ENCODE measurements at places on chromosomes 3 and 15. TPM values are rescaled to one million over a fixed set of nuclear protein-coding genes. Genes with fewer than 3 reads are reported as not detected.

The STARD5 gene
- total RNA-seq, result 6.3 TPM

The MAP3K13 gene
- 9.8 TPM for total RNA-seq

The ADAMTS17 gene
- total RNA-seq, result 4.8 TPM

The SLC6A11 gene
- not detected for total RNA-seq

The PLSCR2 gene
- total RNA-seq, result 0.38 TPM

The MITF gene
- total RNA-seq, result 1.5 TPM

The CEMIP gene
- total RNA-seq, result not detected

DNA sequence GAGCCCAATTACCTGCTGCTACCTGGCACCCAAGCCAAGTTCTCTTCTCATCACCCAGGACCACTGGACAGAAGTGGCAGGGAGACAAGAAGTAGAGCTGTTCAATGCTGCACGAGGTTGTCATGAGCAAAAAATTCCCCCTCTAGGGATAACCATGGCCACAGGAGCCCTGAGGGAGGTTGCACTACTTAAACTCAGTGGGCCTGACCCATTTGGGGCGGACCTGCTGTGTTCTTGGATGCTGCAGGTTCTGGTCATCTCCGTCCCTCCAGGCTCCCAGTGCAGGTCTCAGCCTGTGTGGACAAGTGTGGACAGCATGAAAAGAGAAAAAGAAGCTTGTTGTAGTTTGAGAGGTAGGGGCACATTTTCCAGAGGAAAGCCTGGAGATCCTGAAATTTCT lies 26.1 kb upstream of the MANF start:
- no peaks in the 10 kb centered on the region for H3K27me3 ChIP-seq
- DNase-seq, result no peak
- no peaks in the 10 kb centered on the region for H3K36me3 ChIP-seq
- H3K27ac ChIP-seq, result no peak overlapping the region
- H3K4me1 ChIP-seq, result no peaks in the 10 kb centered on the region

DNA sequence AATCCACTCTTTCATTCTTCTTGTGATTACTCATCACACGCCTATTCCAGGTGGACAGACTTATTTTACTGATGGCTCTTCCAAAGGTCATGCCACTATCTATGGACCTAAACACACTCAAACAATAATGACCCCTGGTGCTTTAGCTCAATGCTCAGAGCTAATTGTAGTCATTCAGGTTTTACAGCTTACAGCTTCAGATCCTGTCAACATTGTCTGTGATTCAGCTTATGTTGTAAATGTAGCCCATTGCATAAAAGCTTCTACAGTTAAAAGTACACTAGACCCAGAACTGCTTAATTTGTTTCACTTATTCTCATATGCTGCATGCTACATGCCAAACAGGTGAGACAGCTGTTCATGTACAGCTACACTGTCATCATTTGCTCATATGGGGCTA lies 49.2 kb downstream of the LSM3 start:
- no peak overlapping the region for H3K27ac ChIP-seq
- H3K27me3 ChIP-seq, result no peaks in the 10 kb centered on the region
- no peak overlapping the region for H3K4me3 ChIP-seq
- no peaks in the 10 kb centered on the region for H3K36me3 ChIP-seq
- DNase-seq, result no peak

GRCh38 chr15:67836477-67836876 lies 3.4 kb downstream of the RNU6-1 start:
- H3K27me3 ChIP-seq, result peaks cover 45% of the 10 kb centered on the region
- no peak for DNase-seq
- H3K4me3 ChIP-seq, result no peak overlapping the region
- H3K36me3 ChIP-seq, result no peaks in the 10 kb centered on the region
- peaks cover 60% of the 10 kb centered on the region for H3K4me1 ChIP-seq
- no peak overlapping the region for H3K27ac ChIP-seq

DNA sequence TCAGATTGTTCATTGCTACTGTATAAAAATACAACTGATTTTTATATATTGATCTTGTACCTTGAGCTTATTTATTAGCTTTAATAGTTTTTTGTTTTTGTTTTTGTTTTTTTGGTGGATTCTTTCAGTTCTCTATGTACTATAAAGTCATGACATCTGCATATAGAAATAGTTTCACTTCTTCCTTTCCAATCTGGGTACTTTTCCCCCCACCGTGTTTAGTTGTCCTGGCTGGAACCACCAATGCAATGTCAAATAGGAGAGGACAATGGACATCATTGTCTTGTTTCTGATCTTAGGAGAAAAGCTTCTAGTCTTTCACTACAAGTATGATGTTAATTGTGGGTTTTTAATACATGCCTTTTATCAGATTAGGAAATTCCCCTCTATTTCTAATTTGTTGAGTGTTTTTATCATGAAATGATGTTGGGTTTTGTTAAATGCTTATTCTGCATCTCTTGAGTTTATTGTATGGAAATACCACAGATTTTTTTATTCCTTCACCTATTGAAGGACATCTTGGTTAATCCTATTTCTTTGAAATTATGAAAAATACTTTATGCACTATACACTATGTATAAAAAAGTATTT lies 2.8 kb upstream of the XCR1 start:
- no peaks in the 10 kb centered on the region for H3K27me3 ChIP-seq
- H3K4me3 ChIP-seq, result no peak overlapping the region
- H3K27ac ChIP-seq, result no peak overlapping the region
- DNase-seq, result no peak

DNA sequence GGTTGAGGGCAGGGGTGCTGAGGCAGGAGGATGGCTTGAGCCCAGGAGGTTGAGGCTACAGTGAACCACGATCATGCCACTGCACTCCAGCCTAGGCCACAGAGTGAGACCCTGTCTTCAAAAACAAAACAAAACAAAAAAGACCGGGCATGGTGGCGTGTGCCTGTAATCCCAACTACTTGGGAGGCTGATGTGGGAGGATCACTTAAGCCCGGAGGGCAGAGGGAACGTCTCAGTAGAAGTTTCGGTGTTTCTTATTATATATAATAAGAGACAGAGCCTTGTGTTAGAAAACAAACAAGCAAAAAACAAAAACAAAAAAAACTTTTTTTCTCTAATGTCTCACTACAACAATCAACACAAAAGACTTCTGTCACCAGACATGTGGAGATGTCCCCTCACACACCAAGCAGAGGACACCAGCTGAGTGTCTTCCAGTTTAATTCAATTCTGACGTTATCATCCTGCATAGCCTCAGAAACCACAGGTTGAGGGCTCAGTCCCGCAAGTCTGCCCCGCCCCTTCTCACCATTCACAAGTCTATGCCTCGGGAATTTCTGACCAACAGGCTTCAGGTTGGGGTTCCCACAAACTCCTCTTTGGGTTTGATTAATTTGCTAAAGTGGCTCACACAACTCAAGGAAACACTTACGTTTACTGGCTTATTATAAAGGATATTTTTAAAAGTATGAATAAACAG lies 24.0 kb upstream of the EIF4A2 start:
- H3K27me3 ChIP-seq, result no peaks in the 10 kb centered on the region
- H3K4me1 ChIP-seq, result no peaks in the 10 kb centered on the region

GRCh38 chr3:194585880-194586281 lies 47.3 kb downstream of the TMEM44 start:
- no peak for DNase-seq
- no peaks in the 10 kb centered on the region for H3K36me3 ChIP-seq
- no peak overlapping the region for H3K4me3 ChIP-seq
- no peak overlapping the region for H3K27ac ChIP-seq

DNA sequence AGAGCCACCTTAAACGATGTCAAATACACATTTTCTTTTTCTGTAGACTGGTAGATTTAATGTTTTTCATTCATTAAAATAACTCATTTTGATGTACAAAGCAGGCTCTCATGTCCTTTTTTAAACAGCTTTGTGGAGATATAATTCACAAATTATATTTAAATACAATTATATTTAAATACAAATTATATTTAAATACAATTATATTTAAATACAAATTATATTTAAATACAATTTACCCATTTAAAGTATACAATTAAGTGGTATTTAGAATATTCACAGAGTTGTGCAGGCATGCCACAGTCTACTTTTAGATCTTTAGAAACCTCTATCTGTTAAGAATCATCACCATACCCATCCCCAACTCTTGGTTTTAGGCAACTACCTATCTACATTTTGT lies 36.4 kb upstream of the GASK1A start:
- DNase-seq, result no peak
- no peaks in the 10 kb centered on the region for H3K27me3 ChIP-seq
- H3K27ac ChIP-seq, result no peak overlapping the region
- H3K4me1 ChIP-seq, result no peaks in the 10 kb centered on the region
- no peaks in the 10 kb centered on the region for H3K36me3 ChIP-seq
- no peak overlapping the region for H3K4me3 ChIP-seq

- no peak for DNase-seq
- H3K4me3 ChIP-seq, result no peak overlapping the region
- no peaks in the 10 kb centered on the region for H3K4me1 ChIP-seq
- H3K27me3 ChIP-seq, result no peaks in the 10 kb centered on the region
- H3K36me3 ChIP-seq, result peaks cover 15% of the 10 kb centered on the region
Observed at GRCh38 chr3:11431319-11431718, 159.1 kb downstream of the ATG7 start.

DNA sequence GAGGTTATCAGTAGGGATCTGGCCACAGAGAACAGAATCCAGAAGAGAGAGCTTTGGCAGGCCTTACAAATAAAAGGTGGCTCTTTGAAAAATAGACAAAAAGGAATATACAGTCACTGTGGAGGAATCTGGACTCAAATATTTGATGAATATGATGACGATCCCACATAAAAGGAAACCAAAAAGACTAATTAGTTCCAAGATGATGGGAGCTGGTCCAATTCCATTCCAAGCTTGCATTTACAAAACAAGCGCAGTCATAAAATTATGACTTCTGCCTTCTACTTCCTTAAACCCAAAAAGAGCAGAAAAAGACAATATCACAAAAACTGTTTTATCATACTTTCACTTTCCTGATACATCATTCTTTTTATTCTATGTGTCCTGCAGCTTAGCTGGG lies 285.8 kb downstream of the DIPK2A start:
- H3K36me3 ChIP-seq, result no peaks in the 10 kb centered on the region
- H3K4me3 ChIP-seq, result no peak overlapping the region
- peaks cover 3% of the 10 kb centered on the region for H3K27me3 ChIP-seq

DNA sequence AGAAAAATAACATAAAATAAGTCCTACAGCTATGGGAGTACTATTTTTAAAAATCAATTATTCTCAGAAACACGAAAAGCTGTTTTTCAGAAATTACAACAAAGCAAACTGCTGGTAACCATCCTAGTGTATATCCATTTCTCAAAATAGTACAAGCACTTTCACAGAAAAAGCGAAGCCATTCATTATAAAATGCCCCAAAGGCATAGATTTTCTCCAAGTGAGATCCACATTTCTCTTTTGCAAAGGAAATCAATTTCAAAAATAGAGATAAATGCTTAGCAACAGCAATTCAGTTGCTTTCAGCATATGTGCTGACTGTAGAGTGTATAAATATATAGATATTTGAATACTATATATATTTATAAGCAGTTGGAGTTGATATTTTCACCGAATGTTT lies 1266.3 kb downstream of the SI start:
- DNase-seq, result no peak
- H3K27ac ChIP-seq, result no peak overlapping the region
- no peaks in the 10 kb centered on the region for H3K27me3 ChIP-seq
- no peaks in the 10 kb centered on the region for H3K36me3 ChIP-seq
- H3K4me1 ChIP-seq, result no peaks in the 10 kb centered on the region

DNA sequence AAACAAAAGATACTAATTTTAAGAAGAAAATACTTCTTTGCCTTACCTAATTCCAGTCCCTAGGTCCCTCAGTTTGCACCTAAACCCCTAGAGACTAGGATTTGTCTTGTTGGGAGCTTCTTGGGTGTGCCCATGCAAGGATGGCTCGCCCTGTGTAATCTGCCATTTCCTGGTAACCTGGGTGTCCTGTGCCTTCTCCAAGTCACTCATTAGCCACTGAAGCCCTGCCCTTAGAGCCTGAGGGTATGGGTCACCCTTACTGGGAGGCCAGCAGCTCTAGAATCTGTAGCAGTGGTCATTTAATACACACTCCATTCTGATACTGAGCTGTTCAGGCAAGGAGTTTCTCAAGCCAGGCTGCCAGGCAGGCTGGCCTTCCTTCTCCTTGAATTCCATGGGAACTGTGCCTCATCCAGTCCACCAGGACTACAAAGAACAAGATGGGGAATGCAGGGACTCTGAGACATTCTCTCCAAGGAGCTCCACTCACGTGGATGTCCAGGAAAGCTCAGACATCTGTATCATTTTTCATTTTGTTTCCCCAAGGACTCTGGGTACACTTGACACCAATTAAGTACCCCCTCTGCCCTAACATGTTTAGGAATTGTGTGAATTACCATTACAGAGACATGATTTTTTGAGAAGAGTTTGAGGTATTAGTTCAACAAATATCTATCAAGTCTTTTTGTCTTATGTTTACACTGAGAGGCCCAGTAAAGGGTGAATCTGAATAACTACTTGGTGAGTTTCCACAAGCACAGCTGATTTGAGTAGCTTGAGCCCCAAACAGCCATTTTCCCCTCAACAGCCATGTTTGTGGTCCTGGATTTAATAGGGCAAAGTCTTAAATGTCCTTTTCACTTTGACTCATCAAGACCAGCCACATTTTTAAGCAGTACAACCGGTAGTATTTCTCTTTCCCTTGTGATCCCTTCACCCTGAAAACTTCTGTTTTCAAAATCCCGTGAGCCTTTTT lies 52.6 kb downstream of the ARNT2 start:
- no peak overlapping the region for H3K27ac ChIP-seq
- H3K4me3 ChIP-seq, result no peak overlapping the region
- H3K36me3 ChIP-seq, result no peaks in the 10 kb centered on the region
- no peaks in the 10 kb centered on the region for H3K4me1 ChIP-seq
- no peak for DNase-seq

DNA sequence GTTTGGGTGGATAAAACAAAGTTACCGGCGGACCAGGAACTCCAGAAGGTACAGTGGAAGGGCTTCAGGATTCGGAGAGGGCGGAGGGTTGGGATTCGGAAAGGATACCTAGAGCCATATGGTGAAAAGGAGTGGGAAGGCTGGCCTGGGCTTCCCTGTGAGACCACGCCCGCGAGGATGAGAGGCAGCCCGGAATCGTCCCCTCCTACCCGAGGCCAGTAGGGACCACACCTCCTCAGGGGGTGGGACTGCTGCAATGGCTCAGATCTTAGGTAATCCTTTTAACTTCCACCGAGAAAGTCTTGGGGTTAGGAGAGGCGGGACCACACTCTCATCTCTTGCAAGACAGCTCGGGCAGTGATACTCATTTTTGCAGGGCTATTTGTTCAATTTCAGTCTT lies 511.3 kb downstream of the OCA2 start:
- H3K27ac ChIP-seq, result no peak overlapping the region
- no peaks in the 10 kb centered on the region for H3K36me3 ChIP-seq
- no peaks in the 10 kb centered on the region for H3K27me3 ChIP-seq
- no peak for DNase-seq
- H3K4me1 ChIP-seq, result no peaks in the 10 kb centered on the region
- no peak overlapping the region for H3K4me3 ChIP-seq

DNA sequence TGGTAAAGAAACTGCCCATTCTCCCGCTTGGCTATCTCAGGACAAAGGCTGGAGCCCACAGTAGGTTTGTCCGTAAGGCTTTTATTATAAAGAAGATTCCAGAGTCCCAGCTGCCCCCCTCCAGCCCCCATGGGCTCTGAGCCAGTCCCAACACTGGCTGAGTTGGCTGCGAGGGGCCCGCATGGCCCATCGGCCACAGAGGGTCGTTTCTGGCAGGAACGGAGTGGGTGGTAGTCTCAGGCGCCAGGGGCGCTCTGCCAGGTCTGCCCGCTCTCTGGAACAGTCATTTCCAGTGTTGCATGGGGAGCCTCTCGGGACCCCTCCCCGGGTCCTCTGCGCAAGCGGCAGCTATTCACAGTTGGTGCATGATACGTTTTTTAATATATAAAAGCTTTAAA lies 12.2 kb downstream of the H1-8 start:
- peaks cover 13% of the 10 kb centered on the region for H3K36me3 ChIP-seq
- no peak overlapping the region for H3K4me3 ChIP-seq
- H3K27me3 ChIP-seq, result no peaks in the 10 kb centered on the region
- no peak for DNase-seq
- H3K4me1 ChIP-seq, result peaks cover 68% of the 10 kb centered on the region

Measured in natural killer cell (primary cell).